ENCODE measurements at places on chromosomes 4 and X.

GRCh38 chr4:16353165-16353564 is 126.9 kb upstream of the TAPT1 start:
- no peak for DNase-seq

- no peak for DNase-seq
Observed at GRCh38 chr4:25844961-25845712, 17.7 kb downstream of the SEL1L3 start.

- DNase-seq, result no peak
Observed at GRCh38 chrX:132967049-132967448, 8.6 kb upstream of the HS6ST2 start.

DNA sequence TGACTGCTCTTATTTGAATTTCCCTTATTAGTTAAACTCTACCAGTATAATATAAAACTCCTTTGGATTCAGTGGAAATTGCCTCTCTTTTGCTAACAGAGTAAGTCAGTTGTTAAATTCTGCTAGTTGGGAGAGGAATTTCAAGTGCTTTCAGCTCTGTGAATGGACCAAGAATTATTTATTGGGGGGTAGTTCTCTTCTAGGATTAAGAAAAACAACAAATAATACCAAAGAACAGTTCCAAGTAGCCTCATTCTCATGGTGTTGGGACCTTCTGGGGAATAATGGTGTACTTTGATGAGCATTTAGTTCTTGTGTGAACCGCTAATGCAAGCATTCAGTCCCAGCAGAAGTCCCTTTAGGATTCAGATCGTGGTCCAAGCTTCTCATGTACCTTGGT is 11.6 kb downstream of the SPARCL1 start:
- DNase-seq, result no peak

DNA sequence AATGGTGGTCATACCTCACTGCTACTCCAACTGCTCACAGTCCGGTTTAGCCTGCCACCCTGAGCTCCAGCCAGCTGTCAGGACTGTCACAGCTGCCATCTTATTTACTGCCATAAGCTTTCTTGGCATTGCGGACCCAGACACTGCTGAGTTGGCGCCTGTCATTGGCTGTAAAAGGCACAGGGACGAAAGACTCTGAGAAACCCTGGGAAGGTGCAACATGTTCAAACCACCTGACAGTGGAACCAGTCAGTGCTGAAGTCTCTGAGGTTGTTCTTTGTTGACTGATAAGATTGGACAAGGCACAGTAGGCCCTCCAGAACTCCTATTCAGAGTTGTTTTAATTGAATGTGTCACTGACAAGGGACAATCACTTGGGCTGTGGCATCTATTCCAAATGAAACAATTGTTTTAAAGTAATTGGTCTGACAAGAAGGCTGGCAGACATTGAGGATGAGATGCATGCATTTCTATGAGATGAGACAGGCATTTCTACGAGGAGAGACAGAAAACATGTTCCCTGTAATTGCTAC is 927.8 kb downstream of the STPG2 start:
- no peak for DNase-seq

DNA sequence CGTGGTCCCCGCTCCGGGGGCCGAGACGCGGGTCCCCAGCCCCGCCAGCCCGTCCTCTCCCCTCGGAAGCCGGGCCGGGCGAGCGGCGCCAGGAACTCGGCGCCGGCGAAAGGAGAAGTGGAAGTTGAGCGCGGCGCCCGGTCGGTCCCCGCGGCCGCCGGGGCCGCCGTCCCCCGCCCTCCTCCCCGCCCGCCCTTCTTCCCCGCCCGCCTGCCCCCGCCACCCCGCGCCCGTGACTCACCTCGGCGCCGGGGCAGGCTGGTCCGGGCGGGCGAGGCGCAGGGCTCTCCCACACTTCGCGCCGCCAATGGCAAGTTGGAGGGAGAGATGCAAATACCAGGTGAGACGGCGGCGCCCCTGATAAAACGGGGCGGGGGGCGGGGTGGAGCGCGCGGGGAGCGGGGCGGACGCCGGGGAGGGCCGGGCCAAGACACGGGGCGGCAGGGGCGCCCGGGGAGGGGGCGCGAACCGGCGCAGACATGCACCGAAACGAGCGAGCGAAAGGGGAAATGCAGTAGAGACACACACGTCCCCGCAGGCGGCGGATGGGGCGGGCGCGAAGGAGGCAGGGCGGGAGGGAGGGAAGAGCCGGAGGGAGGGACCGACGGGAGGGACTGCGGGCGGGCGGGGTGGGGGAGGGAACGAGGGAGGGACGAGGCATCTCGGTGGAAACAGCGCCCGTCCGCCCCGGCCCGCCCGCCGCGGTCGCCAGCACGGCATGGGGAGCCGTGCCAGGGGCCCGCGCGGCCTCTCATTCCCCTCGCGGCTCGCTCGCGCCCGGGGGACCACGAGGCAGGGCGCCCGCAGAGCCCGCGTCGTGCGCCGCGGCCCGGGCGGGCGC is at the start of gene ELF4:
Gene ELF4, minus strand, starts transcription at position 119 of the 841 bp plus-strand sequence. CDS start 29,167 bp downstream, outside the sequence.
- peak; percentile 39 for DNase-seq

DNA sequence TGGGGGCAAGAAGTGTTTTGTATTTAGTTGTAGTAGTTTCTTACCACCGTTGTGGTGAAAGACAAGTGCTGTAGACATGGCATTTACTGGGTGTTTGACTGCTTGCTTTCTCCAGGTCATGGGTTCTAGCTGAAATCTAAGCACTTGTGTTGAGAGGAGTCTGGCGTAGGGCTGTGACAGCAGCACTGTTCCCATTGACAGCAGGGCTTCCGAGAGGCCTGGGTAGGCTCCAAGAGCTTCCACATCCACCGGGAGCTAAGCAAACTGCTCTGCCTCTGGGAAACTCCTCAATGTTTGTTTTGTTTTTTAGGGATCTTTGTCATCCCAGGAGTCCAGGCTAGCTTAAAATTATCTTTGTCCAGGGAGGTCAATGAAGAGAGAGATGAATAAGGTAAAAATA is 44.3 kb downstream of the BMPR1B start:
- DNase-seq, result no peak

GRCh38 chr4:38856524-38857337 is at the start of gene TLR6:
TLR6 (minus strand) TSS chr4:38856817; CDS start chr4:38829473, 27,344 bp downstream.
- no peak for DNase-seq

DNA sequence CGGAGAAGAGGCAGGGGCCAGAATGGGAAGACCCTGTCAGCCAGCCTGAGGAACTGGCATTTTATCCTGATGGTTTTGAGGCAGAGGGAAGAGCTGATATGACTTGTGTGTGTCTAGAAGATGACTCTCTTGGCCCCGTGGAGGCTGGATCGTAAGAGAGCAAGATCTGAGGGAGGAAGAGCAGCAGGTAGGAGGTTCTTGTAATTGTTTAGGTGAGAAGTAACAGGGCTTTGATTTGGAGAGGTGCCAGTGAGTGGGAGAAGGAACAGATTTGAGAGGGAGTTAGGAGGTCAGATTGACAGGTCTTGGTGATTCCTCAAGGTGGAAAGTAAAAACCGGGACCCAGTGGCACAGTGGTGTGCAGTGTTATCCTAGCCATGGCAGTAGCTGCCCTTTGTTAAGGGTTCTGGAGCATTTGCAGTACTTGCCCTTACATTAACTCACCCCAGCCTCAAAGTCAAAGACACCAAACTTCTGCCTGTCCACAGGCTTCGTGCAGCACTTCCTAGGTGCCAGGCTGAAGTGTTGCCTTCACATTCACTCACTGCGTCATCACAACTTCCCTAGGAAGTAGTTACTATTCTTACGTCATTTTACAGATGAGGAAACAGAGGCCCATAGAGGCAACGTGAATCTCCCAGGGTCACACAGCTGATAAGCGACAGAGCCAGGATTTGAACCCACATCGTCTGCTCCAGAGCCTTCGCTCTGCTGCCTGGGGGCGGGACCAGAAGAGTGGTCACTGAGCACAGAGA is 23.7 kb downstream of the RTL5 start:
- no peak for DNase-seq

GRCh38 chr4:153488006-153488891 is 22.1 kb downstream of the TMEM131L start:
- DNase-seq, result peak; percentile 67

- no peak for DNase-seq
Observed at GRCh38 chr4:144712775-144713174, 66.8 kb downstream of the HHIP start.

GRCh38 chr4:184893801-184894571 is 68.2 kb upstream of the ACSL1 start:
- DNase-seq, result no peak

GRCh38 chr4:161650812-161651211 is 513.0 kb downstream of the FSTL5 start:
- no peak for DNase-seq

DNA sequence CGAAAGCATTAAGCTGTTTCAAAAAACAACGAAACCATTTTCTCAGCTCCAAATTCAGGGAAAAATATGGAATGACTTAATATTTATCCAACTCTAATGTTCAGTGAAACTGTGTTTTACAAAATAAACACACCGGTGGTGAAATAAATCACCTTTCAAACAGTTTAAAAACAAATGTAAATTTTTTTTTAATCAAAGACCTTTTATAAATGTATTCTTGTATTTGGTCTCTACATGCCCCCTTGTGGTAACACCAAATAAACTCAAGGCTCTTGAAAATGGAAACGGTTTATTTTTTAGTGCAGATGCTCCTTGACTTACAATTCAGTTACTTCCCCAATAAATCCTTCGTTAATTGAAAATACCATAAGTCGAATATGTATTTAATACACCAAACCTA is 45.8 kb upstream of the ITM2A start:
- DNase-seq, result no peak

DNA sequence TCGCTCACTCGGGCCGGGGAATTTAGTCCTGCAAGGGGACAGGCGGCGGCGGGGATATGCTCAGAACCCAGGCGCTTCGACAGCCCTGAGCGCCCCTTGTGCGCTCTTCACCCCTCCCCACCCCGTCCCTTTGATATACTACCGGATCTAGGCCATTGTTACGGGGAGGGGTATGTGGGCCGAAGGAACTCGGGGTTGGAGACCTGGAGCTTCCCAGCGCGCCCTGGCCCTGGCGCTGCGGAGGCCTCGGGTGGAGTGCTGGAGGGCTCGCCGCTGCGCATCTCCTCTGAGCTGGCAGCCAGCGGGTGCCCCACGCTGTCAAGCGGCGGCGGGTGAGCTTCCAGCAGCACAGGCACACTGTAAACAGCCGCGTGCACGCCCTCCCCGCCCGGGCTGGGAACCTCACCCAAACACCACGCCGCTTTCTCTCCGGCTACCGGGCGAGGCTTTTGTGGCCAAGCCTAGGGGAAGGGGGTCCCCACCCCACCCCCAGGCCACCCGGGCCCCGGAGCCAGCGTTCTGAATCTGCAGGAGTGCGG is 54.5 kb upstream of the BCOR start:
- DNase-seq, result no peak

- DNase-seq, result peak; percentile 24
Observed at GRCh38 chr4:81724925-81725329, 253.2 kb upstream of the RASGEF1B start.

GRCh38 chr4:81982846-81983540 is 390.8 kb downstream of the HNRNPD start:
- DNase-seq, result no peak

GRCh38 chr4:181365671-181366070 is 877.5 kb upstream of the TENM3 start:
- DNase-seq, result no peak

- DNase-seq, result no peak
Observed at GRCh38 chr4:120096508-120097297, 30.1 kb upstream of the MAD2L1 start.

GRCh38 chr4:77021614-77022089 is 54.1 kb downstream of the CCNI start:
- DNase-seq, result no peak

- no peak for DNase-seq
Observed at GRCh38 chrX:20547611-20548051, 280.9 kb upstream of the RPS6KA3 start.

DNA sequence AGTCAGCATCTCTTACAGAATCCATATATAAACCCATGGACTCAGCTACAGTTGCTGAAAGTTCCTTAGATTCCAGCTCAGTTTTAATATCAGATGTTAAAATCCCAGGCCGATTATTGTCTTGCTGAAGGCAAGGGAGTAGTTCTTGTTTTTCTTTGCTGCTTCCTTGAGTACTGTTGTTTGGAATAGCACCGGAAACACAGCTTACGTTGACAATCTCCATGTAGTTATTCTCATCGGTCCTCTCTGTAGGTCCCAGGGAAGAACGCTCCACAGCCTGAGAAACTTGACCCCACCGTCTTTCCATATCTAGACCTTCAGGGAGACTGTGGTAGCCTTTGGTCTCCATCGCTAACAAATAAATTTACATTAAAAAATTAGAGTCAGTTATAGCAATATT is 5.7 kb downstream of the NR3C2 start:
- DNase-seq, result no peak

DNA sequence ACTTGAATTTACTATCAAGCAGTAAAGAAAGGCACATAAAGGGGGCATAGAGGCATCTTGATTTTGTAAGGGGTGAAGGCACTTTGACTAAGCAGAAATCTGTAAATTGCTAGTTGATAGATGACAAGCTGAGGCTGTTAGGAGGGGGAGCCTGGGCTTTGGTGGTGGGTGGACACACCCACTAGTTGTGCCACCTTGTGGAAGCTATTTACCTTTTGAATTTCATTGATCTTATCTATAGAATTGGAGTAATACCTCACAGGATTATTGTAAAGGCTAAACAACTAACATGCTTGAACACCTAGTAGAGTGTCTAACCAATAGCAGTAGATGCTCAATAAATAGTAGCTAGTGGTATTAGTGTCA is 142.8 kb upstream of the KCNIP4 start:
- DNase-seq, result no peak

GRCh38 chr4:12445711-12446235 is 1017.1 kb upstream of the HS3ST1 start:
- DNase-seq, result no peak

- no peak for DNase-seq
Observed at GRCh38 chr4:88646528-88647280, 50.9 kb downstream of the NAP1L5 start.

GRCh38 chr4:118076958-118077766 is 42.9 kb downstream of the NDST3 start:
- DNase-seq, result no peak

DNA sequence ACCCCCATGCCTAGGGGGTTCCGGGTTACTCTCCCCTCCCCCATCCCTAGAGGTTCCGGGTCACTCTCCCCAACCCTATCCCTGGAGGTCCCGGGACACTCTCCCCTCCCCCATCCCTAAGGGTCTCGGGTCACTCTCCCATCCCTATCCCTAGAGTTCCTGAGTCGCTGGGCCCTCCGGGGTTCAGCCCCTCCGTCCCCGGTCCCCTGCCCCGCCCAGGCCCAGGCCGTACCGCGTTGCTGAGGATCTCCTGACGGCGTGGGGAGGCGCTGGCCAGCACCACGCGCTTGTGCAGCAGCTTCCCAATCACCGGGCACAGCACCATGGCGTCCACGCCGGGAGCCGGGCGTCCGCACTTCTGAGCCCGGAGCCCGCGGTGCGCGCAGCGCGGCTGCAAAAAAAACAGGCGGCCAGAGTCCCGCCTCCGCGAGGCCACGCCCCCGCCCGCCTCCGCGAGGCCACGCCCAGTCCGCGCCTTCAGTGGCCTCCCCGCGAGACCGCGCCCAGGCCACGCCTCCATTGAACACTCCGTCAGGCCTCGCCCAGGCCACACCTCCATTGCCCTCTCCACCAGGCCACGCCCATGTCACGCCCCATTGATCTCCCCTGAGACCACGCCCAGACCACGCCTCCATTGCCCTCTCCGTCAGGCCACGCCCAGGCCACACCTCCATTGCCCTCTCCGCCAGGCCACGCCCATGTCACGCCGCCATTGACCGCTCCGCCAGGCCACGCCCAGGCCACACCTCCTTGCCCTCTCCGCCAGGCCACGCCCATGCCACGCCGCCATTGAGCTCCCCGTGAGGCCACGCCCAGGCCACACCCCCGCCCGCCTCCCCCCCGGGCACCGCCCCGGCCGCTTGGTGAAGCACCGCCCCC is at the start of gene ASMTL:
Gene ASMTL, minus strand, starts transcription at position 394 of the 879 bp plus-strand sequence. Its CDS starts 69 bp downstream, at position 325.
- DNase-seq, result peak; percentile 100

- no peak for DNase-seq
Observed at GRCh38 chr4:165016971-165017370, 14.8 kb upstream of the TRIM60 start.

GRCh38 chr4:157837071-157837703 is 335.6 kb downstream of the GASK1B start:
- DNase-seq, result no peak
